HT-29 (cell line): ENCODE measurements at places on chromosomes 16 and 17. TPM values are rescaled to one million over a fixed set of nuclear protein-coding genes. Genes with fewer than 3 reads are reported as not detected.

GRCh38 chr17:79849953-79850352 lies 10.7 kb upstream of the CBX4 start:
- DNase-seq, result no peak

- no peak for DNase-seq
Observed at GRCh38 chr17:550041-550398, 164.6 kb downstream of the VPS53 start.

DNA sequence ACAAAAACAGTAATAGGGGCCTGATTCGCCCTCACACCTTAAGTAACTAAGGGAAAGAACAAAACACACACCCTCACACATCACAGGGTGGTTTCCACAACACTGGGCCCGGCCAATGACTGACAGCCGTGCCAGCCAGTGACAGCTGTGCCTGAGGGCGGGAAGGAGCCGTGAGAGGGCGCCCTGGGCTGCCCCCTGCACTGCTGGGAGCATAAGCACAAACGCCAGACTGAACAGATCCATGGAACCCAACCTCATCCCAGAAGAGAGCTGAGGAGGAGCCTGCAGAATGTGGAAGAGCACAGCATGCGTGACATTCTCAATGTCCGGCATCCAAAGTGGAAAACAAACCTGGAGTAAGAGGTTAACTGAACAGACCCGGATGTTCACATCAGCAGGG lies 16.0 kb downstream of the CSNK1D start:
- DNase-seq, result no peak

DNA sequence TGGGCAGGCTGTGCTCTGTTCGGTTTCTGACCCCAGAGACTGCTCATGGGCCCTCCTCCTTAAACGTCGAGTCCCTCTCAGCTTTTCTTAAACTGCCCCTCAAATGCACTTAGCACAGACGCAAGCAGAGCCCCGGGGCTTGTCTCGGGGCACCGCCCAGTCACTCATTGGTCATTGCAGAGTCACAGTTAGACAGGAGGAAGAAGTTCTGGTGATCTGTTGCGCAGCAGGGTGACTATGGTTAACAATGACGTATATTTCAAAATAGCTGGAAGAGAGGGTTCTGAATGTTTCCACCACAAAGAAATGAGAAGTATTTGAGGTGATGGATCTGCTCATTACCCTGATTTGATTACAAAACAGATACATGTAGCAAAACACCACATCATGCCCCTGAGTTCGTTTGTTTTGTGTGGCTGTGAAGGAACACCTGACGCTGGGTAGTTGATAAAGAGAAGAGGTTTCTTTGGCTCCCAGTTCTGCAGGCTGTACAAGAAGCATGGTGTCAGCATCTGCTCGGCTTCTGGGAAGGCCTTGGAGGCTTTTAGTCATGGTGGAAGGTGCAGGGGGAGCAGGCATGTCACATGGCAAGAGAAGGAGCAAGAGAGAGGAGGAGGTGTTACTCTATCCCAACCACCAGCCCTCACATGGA lies 387.4 kb downstream of the CPPED1 start:
- no peak for DNase-seq

Gene PRMT7
- 36.3 and 50.6 TPM in 2 replicates for total RNA-seq

Gene PROCA1
- total RNA-seq, result 1.7 and 3.8 TPM in 2 replicates

Gene HBA1
- not detected in 2 replicates for total RNA-seq
